ENCODE measurements at places on chromosomes 11 and 22.

DNA sequence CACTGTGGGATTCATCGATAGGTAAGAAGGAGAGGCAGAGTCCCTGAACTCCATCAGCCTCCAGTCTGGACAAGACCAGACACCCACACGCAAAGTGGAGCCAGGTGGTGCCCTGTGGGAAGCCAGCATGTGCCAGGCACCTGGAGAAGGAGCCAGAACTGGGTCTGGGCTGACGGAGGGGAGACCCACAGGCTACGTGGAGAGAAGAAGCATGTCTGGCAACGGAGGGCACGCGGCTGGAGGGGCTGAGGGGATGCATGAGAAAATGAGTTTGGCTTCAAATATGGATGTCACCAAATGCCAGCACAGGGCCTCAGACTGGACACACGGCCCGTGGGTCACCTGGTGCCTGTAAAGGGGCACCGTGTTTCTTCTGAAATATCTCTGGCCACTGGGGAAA, 55.7 kb downstream of the LINC01488 start:
- no peak for DNase-seq

GRCh38 chr11:70775386-70776075, 377.2 kb downstream of the CTTN start:
- no peak for DNase-seq

GRCh38 chr22:38760477-38761201, 4.8 kb upstream of the SUN2 start:
- no peak for DNase-seq

DNA sequence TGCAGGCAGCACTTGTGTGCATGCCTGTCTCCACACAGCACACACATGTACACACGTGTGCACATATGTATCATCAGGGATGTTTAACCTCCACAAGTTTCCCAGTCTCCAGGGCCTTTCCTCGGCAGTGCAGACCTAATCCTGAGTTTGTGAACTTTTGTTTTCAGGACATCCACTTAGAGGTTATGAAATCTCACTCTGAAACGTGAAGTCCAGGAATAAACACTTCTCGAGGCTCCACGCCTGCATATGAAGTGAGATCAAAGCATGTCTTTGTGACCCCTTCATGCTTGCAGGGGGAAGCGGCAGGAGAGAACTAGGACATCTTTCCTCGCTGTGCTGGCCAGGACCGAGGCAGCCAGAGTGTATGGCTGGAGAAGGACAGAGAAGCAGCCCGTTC, 3.1 kb downstream of the SHISAL1 start:
- no peak for DNase-seq

- no peak for DNase-seq
These were observed 107.8 kb downstream of the LARGE1 start for GRCh38 chr22:33812360-33812977.

GRCh38 chr11:117435326-117435725, 107.7 kb downstream of the CEP164 start:
- DNase-seq: no peak

GRCh38 chr11:74204701-74205100, 33.6 kb downstream of the PPME1 start:
- no peak for DNase-seq

Data from activated CD8-positive, alpha-beta memory T cell treated with anti-CD3 and anti-CD28 coated beads for 4 hours (primary cell).